Stimulated activated CD4-positive, alpha-beta T cell treated with anti-CD3 and anti-CD28 coated beads, Interleukin-1b, Interleukin-23, amount 100 ng/mL, for 1 hour (primary cell): ENCODE measurements at places on chromosomes 3 and 15.

DNA sequence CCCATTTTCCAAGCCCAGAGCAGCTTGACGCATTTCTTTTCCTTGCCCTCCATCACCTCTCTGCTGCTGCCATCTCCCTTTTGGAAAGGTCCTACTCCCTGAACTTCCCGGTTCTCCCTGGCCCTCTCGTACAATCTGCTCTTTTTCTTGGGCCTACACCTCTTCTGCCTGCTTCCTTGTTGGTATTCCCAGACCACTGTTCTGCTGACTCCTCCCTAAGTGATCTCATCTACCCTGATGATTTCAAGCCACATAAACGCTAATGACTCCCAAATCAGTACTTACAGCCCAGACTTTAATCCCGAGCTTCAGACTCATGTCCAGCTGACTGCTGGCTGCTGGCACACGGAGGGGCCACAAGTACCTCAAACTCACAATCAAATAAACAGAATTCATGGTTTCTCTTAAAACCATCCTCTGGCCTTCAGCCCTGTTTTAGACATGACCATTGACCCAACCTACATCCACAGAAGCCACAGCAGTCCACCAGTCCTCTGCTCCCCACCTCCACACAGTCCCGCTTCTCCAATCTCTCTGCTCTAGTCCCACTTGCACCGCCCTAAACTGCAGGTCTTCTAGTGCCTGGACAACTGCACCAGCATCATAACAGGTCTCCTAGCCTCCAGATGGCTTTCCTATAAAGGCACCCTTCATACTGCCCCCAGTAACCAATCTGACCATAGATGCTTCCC, 57.6 kb downstream of the AAGAB start:
- no peak for DNase-seq

- no peak for DNase-seq
Measured at GRCh38 chr3:47443611-47443995, 32.1 kb downstream of the SCAP start.

- no peak for DNase-seq
Measured at GRCh38 chr3:75193797-75194196, 470.3 kb upstream of the FRG2C start.

DNA sequence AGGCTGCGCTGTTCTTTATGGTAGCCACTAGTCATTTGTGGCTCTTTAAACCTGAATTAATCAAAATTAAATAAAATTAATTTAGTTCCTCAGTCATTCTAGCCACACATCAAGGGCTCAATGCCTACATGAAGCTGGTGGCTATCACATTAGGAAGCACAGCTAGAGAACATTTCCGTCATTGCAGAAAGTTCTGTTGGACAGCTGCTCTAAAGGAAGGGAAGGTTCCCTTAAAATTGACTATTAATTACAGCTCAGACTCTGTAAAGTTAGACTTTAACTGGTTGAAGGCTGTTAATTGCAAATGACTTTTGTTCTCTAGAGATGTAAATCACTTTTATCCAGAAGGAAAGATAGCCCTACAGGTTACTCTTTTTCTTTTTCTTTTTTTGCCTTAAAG, 202.7 kb upstream of the ADAMTS9 start:
- no peak for DNase-seq

- no peak for DNase-seq
Measured at GRCh38 chr3:115830764-115831395, 207.6 kb downstream of the GAP43 start.

DNA sequence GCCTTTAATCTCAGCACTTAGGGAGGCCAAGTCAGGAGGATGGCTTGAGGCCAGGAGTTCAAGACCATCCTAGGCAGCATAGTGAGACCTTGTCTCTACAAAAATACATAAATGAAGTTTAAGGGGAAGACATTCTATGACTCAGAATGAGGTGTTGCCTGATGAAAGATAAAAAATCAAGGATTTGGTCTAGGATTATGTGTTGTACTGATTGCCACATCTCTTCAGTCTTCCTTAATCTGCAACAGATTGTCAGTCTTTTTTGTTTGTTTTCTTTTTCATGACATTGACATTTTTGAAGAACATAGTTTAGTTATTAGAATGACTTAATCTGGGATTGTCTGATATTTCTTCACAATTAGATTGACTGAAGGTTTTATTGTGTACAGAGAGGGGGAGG, 26.3 kb upstream of the DPPA4 start:
- no peak for DNase-seq

- peak; percentile 10 for DNase-seq
Measured at GRCh38 chr3:40387001-40387894, at the start of gene ENTPD3. TSS of gene ENTPD3 (plus strand) at chr3:40387184. CDS start at chr3:40388058, 874 bp downstream.

GRCh38 chr15:90020021-90020735, 19.1 kb downstream of the ZNF710 start:
- no peak for DNase-seq

GRCh38 chr3:146163584-146163983, 2.6 kb upstream of the PLOD2 start:
- DNase-seq: no peak

DNA sequence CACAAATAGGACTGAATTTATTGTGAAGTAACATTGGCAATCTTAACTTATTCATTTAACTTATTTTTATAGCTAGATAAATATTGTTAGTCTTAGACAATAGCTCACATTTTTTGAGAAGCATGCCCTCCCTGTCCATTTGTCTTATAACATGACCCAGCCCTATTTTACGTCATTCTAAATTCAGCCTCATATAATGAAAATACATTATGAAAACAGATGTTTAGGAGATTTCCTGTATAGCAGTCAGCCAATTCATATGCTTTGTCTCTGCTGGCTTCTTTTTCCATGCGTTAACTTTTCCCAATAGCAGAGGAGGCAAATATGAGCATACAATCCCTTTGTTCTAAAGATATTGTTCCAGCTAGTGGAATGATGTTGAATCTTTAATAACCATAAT, 29.3 kb downstream of the CD200 start:
- DNase-seq: no peak

GRCh38 chr3:113118336-113118735, 93.0 kb upstream of the BOC start:
- no peak for DNase-seq

- DNase-seq: no peak
Measured at GRCh38 chr3:182892226-182892625, 88.1 kb downstream of the DCUN1D1 start.

GRCh38 chr3:188365988-188366698, 212.2 kb downstream of the LPP start:
- no peak for DNase-seq

DNA sequence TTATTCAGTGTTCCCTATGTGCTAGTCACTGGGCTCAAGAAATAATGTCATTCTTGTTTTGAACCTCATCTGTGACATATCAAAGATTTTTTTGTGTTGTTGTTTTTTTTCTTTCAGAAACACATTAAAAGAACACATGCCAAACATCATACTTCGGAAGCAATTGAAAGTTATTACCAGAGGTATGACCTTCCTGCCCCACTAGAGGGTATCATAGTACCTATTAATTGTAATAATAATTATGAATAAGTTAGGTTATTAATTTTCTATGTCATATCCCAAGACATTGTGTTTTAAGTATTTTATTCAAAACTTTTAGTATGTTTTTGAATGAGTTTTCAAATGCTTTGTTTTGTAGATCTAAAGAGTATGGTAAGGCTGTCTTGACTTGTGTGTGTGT, 65.7 kb downstream of the CDIN1 start:
- no peak for DNase-seq

DNA sequence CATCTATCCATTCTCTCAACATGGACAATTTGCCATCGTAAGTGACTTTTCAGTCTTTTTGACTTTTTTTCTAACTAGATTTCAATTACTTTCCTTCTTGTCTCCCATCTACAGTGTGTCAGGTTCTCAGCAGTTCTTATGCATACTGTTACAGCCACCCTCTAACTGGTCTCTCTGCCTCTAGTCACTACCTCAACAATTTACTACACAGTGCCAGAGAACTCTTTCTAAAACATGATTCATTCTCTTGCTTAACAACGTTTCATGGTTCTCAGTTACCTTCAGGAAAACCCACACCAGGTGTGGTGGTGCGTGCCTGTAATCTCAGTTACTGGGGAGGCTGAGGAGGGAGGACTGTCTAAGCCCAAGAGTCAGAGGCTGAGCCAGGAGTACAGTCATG, 95.4 kb downstream of the DIPK2A start:
- DNase-seq: no peak

- DNase-seq: no peak
Measured at GRCh38 chr3:74613060-74613459, 1.4 kb downstream of the CNTN3 start.

GRCh38 chr3:141045849-141046248, 5.3 kb upstream of the SPSB4 start:
- no peak for DNase-seq

- no peak for DNase-seq
Measured at GRCh38 chr15:55868707-55869106, 124.7 kb downstream of the NEDD4 start.

DNA sequence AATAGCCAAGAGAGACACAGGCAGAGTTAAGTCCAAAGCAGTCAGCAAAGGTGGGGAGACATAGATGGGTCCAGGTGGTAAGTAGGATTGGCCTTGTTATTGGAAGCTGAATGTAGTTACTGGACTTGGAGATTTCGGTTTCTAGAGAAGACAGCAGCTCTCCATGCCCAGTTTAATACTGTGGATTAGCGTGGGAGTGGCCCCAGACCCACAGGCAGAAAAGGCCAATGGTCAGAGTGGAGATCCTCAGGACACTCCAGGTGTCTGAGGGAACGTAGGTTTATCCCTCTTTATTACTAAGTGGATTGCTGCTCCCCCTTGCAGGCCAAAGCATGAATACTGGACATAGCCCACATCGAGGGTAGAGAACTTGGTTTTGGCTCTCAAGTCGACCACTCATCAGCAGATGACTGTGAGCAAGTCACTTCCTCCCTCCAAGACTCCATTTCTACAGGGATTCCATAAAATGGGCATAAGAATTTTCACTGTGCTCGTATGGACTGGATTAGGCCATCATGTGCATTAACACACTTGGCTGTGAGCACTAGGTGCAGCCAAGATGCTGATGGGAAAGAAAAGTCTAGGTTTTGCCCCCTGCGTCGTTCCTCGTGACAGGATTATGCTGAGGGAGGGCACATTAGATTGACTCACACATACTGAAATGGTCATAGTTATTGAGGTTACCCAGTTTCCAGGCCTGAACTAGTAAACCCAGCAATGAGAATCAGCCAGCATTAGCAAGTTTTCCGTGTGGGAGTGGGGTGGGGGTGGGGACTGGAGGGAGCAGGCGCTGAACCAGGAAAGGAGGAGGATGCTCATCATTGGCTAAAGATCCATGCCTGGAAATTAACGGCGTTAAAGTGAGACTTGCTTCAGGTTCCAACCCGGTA, 225.2 kb upstream of the TPRG1 start:
- DNase-seq: no peak

- no peak for DNase-seq
Measured at GRCh38 chr3:100419406-100419805, 18.1 kb downstream of the LNP1 start.

- DNase-seq: no peak
Measured at GRCh38 chr3:66996696-66997095, 1.4 kb upstream of the KBTBD8 start.

GRCh38 chr3:44470430-44470829, 7.0 kb downstream of the ZNF445 start:
- DNase-seq: no peak

GRCh38 chr3:107452436-107452835, 70.3 kb upstream of the BBX start:
- DNase-seq: no peak

DNA sequence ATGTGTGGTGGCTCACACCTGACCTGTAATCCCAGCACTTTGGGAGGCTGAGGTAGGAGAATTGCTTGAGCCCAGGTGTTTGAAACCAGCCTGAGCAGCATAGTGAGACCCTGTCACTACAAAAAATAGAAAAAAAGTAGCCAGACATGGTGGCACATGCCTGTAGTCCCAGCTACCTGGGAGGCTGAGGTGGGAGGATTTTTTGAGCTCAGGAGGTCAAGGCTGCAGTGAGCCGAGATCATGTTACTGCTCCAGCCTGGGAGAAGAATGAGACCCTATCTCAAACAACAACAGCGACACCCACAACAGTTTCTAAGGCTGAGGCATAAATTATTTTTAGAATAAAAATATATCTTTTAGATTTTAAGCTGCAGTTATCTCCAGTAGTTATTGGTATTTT, 6.3 kb downstream of the APPL1 start:
- no peak for DNase-seq

- no peak for DNase-seq
Measured at GRCh38 chr3:163671201-163671600, 1407.1 kb downstream of the SI start.

DNA sequence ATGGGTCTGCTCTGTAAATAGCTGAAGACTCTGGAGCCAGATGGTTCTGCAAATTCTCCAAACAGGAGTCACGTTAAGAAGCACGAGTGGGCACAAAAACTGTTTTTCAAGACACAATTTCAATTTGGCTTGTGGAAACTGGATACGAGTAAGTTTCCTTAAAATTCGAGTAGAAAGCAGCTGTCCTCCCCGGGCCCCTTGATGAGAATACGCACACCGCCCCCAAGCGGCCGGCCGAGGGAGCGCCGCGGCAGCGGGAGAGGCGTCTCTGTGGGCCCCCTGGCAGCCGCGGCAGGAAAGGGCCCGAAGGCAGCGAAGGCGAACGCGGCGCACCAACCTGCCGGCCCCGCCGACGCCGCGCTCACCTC, 778 bp upstream of the THBS1 start:
- DNase-seq: peak; percentile 74

DNA sequence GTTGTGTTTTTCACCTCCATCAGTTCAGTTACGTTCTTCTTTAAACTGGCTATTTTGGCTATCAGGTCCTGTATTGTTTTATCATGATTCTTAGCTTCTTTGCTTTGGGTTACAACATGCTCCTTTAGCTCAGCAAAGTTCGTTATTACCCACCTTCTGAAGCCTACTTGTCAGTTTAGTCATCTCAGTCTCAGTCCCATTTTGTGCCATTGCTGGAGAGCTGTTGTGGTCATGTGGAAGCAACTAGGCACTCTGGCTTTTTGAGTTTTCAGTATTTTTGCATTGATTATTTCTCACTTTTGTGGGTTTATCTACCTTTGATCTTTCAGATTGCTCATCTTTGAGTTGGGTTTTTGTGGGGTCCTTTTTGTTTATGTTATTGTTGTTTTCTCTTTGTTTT, 151.3 kb downstream of the CFAP20DC start:
- DNase-seq: no peak

DNA sequence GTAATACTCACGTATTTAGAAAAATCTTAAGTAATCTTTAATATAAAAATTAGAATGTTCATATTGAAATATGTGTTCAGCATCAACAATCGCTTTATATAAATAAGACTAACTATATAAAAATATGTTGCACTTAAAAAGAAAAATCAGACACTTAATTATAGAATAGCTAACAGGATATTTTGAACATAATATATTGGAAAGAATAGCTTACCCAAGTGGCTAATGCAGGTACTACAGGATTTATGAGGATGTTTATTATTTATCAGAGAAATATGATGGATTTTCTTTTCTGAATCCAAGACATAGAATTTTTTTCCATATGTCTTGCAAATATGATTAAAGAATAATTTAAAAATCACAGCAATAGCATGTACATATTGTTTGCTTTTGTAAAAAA, 567.9 kb upstream of the GBE1 start:
- DNase-seq: no peak

- DNase-seq: no peak
Measured at GRCh38 chr15:78103406-78104118, 11.2 kb downstream of the SH2D7 start.

- no peak for DNase-seq
Measured at GRCh38 chr3:138774529-138775253, 60.0 kb downstream of the PIK3CB start.

GRCh38 chr3:134908271-134908670, 113.2 kb downstream of the EPHB1 start:
- no peak for DNase-seq
